ENCODE measurements at places on chromosomes 13 and 19.
A peak's percentile ranks its signal among the peaks of the same experiment; 100 is the strongest.

DNA sequence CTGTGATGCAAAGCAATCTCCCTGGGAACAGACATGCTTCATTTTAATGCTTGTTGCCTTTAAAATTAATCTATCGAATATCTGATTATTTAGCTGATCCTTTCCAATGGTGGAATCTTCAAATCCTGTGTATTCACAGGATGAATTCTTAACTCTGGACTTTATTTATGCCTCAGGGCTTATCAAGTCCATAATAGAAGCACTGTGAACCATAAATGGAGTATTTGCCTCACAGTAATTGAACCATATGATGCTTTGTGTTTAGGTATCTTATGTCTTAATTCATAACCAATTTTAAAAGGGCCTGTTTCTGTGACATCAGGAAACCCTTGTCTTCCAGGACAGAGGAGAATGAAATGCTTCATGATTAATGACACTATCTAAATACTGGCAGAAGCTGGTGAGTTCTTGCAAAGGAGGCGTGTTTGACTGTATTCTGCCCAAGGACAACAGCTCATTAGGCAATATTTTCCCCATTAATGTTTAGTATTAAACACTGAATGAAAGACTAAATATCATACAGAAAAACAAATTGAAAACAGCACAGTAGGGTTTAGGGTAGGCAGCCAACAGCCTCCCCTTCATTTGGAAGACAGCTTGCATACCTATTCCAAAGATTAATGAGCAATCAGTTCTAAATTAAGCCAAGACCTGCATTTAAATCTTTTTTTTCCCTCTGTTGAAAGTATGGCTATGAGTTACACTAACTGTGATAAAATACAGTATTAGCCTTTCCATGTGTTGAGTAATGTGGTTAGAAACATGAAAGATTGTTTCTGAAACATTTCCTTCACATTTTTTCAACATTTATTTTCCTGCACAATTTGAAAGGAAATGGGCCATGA, 709.4 kb downstream of the PCDH9 start:
- no peak for DNase-seq

DNA sequence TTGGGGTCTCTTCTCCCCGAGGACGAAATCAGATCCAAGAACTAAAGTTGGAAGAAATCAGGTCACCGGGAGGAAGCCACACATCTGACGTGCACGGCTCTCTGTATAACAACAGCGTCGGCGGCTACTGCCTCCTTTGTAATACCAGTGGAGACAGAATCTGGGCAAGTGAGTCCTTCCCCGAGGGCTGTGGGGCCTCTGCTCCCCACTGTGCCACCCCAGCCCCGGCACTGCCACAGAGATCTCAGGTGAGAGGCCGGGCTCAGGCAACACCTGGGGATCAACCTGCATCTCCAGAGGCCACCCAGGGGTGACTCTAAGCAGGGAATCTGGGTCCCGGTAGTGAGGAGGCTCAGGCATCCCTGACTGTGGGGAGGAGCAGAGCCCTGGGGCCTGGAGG, 33.7 kb upstream of the C13orf46 start:
- no peak for DNase-seq

DNA sequence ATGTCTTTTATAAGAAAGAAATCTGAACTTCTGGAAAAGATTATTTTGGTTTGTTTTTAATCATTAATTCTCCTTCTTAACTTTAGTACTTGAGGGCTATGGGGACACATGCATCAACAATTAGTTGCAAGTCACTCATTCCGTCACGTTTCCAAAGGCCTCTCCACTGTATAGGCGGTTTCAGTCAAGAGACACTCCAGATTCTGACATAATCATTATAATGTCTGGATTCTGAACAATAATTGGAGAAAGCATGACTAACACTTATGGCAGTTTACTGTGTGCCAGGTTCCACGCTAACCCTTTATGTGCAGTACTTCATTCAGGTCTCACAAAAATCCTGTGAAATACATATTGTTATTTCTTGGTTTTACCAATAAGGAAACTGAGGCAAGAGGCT, 71.9 kb downstream of the TNFRSF19 start:
- DNase-seq, result no peak

GRCh38 chr13:27820524-27821482, 28.5 kb downstream of the GSX1 start:
- DNase-seq, result no peak

- DNase-seq, result no peak
Observed at GRCh38 chr13:112750570-112750969, 60.7 kb downstream of the ATP11A start.

- DNase-seq, result peak; percentile 3
Observed at GRCh38 chr13:31919971-31920726, 111.4 kb upstream of the FRY start.

DNA sequence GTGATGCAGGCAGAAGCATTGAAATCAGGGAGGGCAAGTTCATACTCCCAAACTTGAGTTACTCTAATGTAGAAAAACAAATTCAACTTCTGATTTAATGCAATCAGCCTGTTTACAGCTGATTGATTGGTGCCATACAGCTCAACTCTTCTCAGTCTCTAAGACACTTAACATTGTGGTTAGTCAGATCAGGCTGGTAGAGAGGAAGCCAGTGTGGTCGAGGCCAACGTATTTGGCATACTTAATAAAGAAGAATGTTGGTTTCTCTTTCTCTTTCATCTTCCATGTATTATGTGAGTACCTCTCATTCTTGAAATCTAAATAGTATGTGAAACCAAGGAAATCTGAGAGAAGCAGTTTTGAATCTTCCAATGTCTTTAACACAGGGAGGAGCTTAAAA, 255.0 kb upstream of the SLITRK1 start:
- DNase-seq, result peak; percentile 1

DNA sequence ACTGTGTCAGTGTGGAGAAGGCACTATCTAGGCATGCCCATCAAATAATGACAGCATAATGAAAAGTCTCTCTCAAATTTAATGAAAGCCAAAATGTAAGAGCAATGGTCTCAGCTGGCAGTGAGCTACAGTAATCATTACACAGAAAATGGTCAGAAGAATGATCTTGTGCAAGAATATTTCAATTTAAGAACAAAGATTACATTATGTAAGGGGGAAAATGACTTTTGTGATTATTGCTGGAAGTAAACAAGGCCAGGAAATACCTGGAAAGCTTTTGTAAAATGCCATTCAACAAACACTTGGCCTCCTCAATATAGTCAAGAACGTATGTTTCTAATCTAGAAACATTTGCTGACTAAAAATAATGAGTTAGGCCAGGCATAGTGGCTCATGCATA, 89.1 kb downstream of the CAB39L start:
- peak; percentile 59 for DNase-seq

DNA sequence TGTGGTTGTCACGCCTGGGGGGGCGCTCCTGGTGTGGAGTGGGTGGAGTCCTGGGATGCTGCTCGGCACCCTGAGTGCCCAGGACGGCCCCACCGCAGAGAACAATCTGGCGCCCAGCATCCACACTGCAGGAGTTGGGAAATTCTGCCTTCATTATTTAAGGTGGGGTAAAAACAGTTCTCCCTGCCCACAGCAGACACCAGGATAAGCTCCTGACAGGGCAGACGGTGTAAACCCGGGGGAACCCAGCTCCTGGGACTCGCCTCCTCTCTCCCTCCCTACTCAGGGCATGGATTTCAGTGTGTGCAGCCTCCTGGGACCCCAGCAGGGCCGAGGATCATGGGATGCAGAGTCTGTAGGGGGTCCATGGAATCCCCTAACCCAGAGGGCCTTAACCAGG, 7.7 kb upstream of the WDR18 start:
- DNase-seq, result no peak

DNA sequence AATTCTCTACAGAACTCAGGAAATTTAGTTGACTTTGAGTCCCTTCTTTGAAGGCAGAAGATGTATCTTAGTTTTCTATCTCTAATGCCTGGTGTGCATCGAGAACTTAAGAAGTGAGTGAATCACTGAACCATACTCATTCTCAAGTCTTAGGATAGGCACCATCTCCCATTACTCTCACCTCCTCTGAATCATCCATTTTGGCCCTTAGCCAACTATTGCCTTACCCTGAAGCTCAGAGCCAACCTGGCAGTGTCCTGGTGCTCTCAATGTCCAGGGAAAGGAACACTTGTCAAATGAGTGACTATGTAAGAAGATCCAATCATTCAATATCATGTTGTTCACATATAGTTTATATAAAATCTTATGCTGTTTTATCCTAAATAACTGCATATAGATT, 146.6 kb downstream of the RGCC start:
- peak; percentile 68 for DNase-seq

DNA sequence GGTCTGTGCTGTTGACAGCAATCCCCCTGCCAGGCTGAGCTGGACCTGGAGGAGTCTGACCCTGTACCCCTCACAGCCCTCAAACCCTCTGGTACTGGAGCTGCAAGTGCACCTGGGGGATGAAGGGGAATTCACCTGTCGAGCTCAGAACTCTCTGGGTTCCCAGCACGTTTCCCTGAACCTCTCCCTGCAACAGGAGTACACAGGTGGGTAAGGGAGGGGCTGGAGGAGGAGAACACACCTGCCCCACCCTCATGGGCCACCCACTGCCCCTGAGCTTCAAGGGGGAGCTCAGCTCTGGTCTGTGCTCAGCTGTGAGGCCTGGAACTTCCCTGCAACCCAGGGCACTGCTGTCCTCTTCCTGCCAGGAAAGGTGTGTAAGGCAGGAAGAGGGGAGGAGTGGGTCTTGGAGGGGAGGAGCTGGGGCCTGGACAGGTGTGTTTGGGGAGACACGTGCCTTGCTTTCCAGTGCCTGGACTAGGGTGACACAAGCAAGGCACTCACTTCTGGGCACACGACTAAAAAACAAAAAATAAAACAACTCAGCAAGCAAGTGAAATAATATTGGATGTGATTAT, 3.9 kb downstream of the SIGLEC7 start:
- DNase-seq, result no peak

DNA sequence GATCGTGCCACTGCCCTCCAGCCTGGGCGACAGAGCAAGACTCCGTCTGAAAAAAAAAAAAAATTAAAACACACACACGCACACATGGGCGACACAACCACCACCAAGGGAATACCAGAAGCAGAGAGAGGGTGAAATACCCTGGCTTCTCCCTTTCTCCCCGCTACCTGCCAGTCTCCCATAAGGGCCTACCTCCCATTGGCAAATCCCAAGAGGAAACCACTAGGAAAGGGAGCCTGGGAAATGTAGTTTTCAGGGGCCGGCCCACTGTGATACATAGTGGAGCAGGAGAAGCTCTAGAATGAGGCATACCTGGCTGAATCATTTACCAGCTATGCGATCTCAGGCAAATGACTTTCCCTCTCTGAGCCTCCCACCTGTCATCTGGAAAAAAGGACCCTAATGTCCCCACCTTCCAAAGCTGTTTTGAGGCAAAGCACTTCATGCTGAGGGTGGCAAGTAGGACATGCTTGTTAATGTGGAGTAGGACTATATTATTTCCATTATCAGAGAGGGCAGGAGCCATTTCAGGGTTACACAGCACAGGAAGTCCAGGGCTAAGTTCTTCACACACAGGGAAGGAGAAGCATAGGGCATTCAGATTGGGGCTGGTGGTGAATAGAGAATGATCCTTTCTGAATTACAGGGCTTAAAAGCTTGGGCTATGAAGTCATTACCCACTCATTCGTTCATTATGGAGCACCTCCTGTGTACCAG, 14.3 kb upstream of the HNRNPUL1 start:
- no peak for DNase-seq

DNA sequence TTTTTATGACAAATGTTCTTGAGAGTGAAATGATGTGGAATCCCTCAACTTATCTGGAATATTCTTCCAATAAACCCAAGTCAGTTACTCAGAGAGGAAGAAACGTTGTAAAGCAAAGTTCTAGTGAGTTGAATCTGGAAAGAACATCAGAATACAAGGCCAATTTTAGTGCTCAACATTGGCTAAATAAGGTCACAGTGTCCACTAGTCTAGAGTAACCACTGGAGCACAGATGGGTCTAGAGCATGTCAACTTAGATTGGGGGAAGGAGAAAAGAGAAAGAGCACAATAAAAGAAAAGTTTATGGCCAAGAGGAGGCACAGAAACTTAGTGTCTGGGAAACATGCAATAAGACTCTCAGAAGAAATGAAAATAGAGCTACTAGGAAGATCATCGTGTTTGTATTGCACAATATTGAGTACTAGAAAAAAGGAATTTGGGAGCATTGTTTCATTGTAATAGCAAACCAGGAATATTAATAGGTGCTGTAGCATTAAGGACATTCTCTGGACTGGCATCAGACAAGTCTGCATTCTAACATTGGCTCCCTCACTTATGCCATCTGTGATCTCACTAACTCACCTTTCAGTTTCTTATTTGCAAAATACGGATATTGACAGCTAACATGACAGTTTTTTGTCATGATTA, 1318.5 kb downstream of the PCDH9 start:
- DNase-seq, result peak; percentile 6

- peak; percentile 68 for DNase-seq
Observed at GRCh38 chr13:44605721-44606120, 29.6 kb upstream of the TSC22D1 start.

- DNase-seq, result no peak
Observed at GRCh38 chr13:44968434-44968815, 20.8 kb downstream of the NUFIP1 start.

- no peak for DNase-seq
Observed at GRCh38 chr13:111947026-111947810, 119.7 kb upstream of the SOX1 start.

DNA sequence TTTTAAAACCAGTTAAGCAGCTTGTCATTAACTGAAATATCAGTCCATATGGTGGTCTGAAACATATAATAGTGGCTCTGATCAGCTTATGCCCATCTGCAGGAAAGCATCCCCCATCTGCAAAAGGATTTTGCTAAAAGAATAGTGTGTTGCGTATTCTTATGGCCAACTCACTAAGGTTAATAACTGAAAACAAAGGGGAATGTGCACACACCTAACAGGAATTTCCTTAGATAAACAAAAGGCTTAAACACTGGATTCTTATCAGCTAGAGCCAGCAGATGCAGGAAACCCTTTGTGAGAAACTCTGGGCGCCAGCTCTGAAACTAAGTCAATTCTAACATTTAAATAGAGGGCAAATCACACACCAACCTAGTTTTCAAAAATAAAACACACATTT, 22.1 kb downstream of the VPS36 start:
- DNase-seq, result no peak

- DNase-seq, result no peak
Observed at GRCh38 chr13:40552895-40553294, 113.5 kb downstream of the FOXO1 start.

DNA sequence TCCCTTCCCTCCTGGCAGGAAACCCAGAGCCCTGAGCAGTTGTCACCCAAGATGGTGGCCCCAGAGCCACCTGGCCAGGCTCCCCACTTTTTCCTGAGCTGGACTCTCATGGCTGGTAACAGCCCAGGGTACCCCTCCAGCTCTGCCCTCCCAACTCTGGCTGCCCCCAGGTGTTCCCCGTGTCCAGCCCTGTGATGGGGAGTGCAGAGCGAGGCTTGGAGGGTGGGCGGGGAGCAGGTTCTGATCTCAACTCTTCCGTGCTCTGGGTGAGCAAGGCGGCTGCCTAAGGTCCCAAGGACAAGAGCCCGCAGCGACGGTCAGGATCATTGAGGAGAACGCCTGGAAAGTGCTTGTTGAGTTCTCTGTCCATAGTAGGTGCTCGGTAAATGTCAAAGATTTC, 54.7 kb upstream of the GAS6 start:
- DNase-seq, result no peak
